AG04449 (cell line): ENCODE measurements at places on chromosomes 16 and 17.

- no peak for DNase-seq
These were observed 8.1 kb downstream of the CTRL start for GRCh38 chr16:67923414-67924116.

- DNase-seq, result no peak
These were observed 126.3 kb downstream of the ZNF778 start for GRCh38 chr16:89343501-89344457.

DNA sequence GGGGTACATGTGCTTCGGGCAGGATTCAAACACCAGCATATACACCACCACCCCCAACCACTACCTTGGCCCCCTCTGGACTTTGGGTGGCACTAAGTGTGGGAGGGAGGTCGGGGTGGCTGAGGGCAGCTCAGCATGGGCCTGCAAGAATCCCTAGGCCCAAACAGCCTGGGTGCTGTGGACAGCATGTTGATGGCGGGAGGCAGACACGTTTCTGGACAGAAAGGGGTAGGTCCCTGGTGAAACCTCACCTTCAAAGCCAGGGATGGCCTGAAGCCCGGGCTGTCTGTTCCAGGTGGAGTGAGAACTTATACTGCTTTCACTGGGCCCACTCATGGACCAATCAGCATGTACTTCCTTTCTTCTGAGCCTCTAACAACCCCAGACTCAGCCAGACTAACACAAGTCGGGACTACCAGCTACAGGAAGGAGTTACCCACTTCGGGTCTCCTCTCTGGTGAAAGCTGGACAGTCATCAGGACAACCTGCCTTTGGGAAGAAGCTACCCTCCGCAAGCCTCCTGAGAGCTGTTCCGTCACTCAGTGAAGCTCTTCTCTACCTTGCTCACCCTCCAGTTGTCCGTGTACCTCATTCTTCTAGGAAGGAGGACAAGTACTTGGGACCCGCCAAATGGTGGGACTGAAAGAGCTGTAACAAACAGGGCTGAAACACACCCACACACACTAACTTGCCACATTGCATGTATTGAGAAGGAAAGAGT lies 203.0 kb downstream of the CPPED1 start:
- no peak for DNase-seq

DNA sequence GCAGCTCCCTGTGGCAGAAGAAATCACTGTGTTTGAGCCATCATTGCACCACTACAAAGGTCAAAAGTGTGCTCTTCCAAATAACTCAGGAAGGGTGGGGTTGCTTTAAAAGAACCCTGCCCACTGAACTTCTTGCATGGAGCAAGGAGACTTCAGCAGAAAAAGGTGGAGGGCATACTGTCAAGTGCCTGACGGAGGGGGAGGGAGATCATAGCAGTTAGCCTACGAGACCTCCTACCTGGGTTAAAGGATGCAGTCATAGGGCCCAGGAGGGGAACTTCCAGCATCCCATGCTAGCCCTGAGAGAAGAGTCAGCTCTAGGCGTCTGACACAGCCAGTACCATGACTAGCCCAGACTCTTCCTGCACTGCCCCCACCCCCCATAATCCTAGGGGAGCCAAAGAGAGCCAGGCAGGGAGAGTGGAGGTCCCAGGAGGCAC lies 45.3 kb upstream of the MSI2 start:
- DNase-seq, result no peak

DNA sequence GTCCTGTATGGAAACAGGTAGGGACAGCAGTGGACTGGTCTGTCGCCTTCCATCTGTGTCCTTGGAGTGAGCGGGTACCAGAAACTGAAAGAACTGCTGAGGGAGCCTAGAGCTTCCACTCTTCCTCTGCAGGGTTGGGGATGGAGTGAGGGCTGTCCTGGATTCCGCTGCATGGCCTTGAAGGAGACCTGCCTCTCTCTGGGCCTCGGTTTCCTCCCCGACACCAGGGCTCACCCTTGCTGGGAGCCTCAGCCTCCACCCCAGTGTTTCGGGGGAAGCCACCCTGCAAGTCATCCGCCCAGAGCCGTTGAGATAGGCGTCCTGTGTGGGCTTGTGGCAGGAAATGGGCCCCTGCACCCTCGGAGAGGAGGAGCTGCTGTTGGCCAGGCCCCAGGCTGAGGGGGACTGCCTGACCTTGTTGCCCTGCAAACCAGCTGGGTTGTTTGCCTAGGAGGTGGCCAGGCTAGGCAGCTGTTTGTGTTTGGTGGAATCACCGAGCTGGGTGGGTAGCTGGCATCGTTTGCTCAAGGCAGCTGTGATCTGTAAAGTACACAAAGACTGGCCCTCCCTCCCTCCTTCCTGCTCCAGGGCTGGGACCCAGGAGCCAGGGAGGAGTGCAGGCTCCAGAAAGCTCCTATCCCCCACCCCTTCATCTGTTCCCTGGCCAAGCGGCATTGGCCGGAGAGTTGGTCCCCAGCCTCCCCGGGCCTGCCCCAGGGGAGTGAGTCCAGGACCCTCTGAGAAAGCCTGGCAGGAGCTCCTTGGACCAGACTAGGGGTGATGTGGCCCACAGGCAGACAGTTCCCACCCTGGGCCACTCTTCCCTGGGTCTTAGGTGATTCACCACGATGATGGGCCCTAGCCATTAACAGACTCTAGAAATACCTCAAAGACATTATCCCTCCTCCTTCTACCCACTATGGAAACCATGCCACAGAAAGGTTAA lies 1.3 kb downstream of the RAB37 start:
- no peak for DNase-seq

GRCh38 chr17:32323811-32324491 lies 18.0 kb downstream of the C17orf75 start:
- DNase-seq, result no peak

DNA sequence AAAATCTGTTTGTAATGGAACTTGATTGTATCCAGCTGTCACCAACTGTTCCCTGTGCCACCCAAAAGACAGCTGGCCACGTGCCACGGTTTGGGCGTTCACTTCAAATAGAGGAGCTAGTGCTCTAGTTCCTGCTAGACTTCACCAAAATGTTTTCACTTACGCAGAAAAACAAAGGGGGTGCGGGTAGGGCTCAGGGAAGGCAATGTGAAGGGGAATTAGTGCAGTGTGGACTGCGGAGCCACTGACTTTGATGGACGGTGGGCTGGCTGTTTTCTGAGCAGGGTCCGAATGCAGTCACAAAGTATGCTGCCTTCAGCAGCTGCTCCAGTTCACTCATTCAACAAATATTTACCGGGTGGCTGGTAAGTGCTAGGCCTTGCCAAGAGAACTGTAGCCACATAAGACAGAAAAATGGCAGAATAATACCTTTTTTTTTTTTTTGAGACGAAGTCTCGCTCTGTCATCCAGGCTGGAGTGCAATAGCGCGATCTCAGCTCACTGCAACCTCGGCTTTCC lies 7.6 kb upstream of the CYTH1 start:
- peak; percentile 50 for DNase-seq

GRCh38 chr17:79844869-79845600 lies 5.8 kb upstream of the CBX4 start:
- no peak for DNase-seq

GRCh38 chr16:85253084-85253941 lies 141.0 kb upstream of the CIBAR2 start:
- DNase-seq, result no peak

DNA sequence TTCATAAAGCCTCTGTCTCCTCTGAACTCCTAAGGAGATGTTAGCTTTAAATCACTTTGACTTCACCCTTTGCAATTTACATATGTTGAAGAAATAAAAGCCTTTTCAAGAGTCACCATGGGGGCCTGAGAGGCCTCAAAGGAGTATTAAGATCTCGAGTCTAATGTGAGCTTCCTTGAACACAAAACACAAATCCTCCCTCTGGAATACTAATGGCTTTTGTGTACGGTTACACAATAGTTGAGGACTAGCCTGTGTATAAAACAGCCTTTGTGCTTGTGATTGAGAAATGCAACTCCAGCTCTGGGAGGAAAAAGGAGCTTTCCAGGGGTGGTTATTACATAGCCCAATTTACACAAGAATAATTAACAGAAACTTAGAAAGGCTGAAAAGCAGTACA lies 1140.2 kb downstream of the CDH11 start:
- DNase-seq, result no peak

GRCh38 chr16:25596194-25596593 lies 95.6 kb upstream of the HS3ST4 start:
- no peak for DNase-seq

GRCh38 chr16:47519546-47519945 lies 58.4 kb downstream of the PHKB start:
- no peak for DNase-seq

DNA sequence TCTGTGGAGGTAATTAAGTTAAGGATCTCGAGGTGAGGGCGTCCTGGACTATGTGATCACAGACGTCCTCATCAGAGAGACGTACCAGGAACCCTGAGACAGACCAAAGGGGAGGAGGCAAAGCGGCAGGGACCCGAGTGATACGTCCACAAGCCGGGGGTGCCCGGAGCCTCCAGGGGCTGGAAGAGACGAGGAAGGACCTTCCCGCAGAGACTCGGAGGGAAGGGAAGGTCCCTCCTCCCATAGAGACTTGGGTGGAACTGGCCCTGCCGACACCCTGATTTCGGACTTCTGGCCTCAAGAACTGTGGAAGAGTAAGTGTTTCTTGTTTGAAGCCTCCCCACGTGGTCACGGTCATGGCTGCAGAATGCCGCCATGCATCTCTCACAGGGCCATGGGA lies 30.8 kb downstream of the LMF1 start:
- no peak for DNase-seq

- peak; percentile 40 for DNase-seq
These were observed 1.1 kb downstream of the KATNB1 start for GRCh38 chr16:57736419-57737351.

GRCh38 chr16:72827866-72828265 lies 220.1 kb downstream of the ZFHX3 start:
- DNase-seq, result no peak

DNA sequence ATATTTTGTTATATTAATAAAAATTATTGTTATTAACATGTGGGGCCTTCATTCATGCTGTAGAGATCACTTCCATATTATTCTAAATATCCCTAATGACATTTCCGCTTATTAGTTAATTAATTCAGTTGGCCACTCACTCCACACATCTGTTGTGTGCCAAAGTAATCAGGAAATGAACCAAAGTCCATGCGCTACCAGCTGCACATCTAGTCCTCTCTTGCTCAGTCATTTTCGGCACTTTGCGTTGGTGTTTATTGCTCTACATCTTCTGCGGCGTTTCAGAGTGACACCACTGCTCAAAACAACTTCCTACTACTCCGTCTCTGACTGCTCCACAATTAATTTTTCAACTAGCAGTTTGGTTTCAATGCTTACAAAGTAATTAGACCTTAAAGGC lies 101.4 kb upstream of the ZFHX3 start:
- no peak for DNase-seq

DNA sequence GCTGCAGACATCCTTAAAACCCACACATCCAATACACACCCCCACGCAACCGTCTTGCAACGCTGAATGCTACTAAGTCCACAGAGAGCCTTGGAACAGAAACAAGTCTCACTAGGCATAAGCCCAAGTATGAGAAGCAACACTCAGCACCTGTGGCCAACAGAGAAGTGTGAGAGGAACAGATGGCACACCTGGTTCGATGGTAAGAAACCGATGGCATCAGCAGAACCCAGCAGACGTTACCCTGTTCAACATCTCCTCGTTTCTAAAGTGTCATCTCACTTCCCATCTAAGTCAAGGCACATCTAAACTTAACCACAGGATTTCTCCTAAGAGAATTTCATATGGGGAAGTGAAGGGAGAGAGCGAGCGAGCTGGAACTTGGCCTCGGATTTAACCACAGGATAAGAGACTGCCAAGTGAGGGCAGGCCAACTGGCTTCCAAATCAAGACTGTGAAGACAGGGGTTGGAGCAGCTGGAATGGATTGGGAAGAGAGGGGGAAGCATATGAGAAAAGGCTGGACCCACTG lies 41.0 kb downstream of the NXPH3 start:
- DNase-seq, result no peak

- DNase-seq, result no peak
These were observed 1.7 kb downstream of the NUPR1 start for GRCh38 chr16:28537076-28537475.

- DNase-seq, result no peak
These were observed 98.6 kb upstream of the CHMP6 start for GRCh38 chr17:80892900-80893603.

DNA sequence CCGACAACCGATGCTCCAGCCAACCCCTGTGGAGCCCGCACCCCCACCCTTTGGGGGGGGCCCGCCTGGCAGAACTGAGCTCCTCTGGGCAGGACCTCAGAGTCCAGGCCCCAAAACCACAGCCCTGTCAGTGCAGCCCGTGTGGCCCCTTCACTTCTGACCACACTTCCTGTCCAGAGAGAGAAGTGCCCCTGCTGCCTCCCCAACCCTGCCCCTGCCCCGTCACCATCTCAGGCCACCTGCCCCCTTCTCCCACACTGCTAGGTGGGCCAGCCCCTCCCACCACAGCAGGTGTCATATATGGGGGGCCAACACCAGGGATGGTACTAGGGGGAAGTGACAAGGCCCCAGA lies 17.9 kb downstream of the NGFR start:
- no peak for DNase-seq

DNA sequence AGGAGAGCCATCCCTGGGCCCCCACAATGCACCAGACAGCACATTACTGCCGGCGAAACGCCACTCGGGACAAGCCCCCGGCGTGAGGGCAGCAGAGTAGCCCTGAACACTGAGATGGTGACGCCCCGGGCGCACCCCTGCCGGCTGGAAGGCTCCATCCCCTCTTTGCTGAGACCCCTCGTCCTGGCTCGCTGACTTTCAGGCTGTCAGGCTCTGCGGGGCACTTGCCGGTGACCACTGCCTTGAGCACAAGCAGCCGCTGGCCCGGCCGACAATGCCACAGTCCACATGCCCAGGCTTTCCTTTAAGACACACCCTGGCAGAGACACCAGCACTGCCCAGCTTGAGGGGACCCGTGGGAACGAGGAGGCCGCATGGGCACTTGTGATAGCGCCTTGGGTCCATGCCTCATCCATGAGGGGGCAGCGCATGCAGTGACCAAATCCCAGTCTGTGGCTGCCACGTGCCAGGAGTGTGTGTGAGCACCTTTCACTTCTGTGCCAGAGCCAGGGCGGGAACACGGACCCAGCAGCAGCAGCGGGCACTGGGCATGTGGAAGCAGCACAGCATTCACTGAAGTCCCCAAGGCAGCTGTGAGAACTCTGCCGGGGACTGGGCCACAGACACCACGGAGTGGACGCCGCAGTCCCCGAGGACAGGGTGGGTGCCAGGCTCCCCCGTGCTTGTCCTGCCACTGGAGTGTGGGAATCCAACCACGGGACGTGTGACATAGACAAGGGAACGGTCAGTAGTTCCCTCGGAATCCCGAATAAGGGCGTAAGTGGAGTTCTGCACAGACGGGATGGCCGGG lies 24.5 kb downstream of the NDUFAF8 start:
- DNase-seq, result no peak

- DNase-seq, result no peak
These were observed 32.8 kb upstream of the ABCC12 start for GRCh38 chr16:48188449-48189102.
